ENCODE measurements at places on chromosomes 6 and 20. TPM values are rescaled to one million over a fixed set of nuclear protein-coding genes. Genes with fewer than 3 reads are reported as not detected.

DNA sequence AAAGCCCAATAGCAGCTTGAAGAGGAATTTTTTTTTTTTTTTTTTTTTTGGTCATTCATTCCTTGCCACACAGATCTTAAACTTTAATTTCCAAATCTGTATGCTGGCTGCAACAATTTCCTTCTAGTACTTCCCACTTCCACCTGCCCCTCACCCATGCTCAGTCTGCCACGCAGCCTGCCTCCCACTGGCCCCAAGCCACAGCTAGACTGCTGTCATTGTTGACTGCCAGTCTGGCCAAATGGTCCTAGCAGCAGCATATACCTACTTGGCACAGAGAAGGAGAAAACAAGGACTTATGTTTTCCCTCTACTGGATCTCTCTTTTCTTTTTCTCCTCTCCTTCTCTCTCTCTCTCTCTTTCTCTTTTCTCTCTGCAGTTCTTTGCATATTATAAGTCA, 118.3 kb upstream of the HEY2 start:
- no peak for DNase-seq

The RIPPLY2 gene
- total RNA-seq, result not detected

DNA sequence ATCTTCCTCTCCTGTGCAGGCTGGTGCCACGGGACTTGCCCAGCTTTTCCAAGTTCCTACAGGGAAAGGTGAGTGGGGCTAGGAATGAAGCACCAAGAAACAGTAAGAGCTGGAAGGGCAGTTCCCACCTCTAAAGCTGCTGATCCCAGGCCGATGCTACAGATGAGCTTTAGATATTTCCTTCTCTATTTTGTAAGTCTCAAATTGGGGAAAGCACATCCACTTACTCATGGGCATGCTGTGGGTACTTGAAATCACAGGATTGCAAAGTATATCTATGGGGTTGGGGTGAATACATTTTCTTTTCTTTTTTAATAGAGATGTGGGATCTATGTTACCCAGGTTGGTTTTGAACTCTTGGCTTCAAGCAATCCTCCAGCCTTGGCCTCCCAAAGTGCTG, 3.1 kb downstream of the ZBTB2 start:
- no peak for DNase-seq

DNA sequence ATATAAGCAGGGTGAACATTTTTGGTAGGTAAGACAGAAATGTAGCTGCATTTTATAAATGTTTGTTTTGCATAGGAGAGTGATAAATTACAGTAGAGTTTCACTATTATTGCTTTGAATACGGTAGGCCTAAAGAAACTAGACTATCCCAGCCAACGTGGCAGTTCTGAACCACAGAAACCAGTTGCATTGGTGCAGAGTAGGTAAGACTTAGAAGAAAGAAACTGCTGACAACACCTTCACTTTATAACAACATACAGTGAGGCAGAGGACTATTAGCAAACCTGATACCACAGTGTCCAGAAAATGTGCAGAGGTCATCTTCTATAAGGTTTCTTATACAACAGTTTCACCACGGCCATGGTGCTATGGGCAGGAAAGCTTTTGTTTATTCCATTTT, 566.1 kb downstream of the KIF16B start:
- DNase-seq, result no peak

GRCh38 chr20:9225879-9226278, 157.0 kb downstream of the PLCB4 start:
- no peak for DNase-seq

The ZNF311 gene
- total RNA-seq, result 0.40 TPM

DNA sequence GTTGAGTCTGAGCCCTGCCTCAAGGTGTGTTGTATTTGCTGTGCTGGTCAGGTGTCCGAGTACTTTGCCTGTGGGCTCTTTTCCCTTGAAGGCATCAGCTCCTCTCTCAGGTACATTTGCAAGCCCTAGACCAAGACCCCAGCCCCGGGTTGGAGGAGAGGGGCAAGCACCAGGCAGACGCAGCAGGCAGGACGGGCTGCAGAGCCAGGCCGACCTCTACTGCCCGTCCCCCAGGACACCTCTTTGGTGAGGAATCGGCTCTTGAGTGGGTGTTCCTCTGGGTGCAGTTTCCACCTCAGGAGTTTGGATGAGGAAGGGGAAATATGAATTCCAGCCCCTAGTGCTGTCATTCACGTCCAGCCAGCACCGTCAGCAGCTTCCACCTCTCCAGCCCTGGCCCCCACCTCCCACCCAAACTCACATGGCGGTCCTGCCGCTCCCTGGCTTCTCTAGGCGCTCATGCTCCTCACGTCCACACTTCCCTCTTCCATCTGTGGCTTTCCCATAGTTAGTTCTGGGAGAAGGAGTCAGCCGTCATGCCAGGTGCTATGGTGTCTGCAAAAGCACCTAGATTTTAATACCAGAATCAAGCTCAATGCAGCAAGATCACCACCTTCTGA, 183.9 kb downstream of the DLL1 start:
- no peak for DNase-seq

The SLA2 gene
- 131 TPM for total RNA-seq

- DNase-seq, result no peak
These were observed 5.2 kb upstream of the TP53RK start for GRCh38 chr20:46694484-46694883.

The COL12A1 gene
- not detected for total RNA-seq

The GPSM3 gene
- 216 TPM for total RNA-seq

The OPRM1 gene
- not detected for total RNA-seq

DNA sequence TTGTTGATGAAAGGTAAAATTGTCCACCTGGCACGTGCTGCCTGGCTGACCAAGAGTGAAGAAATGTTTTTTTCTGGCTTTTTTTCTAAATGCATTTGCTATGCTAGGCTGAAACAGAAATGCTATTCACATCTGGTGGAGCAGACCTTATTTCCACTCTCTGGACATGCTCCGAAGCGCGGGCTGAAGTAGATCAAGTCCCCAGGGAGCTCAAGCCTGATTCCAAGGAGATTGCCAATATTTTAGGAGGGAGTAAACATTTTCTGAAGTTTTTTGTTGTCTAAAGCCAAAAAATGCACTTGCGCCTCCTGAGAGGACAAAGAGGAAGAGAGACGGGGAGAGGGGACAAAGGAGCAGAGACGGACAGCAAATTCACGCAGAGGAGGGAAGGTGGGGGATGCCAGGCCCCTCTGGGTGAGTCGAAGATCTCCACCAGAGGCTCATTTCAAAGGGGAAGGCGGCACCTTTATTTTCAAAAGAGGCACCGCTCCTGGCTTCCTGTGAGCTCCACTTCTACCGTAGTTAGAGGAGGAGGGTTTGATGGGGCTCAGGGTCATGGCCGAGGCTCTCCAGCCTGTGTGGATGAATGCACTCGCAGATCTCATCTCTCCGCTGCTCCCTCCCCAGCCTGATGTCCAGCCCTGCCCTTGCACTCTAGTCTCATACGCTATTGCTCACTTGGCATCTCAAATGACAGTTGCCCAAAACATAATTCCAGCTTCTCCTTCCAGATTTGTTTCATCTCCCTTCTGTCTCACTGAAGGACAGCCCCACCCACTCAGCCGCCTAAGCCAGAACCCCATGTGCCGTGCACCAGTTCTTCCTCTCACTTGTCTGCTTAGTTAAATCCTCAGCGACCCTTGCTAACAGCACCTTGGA, 23.1 kb upstream of the SMOC2 start:
- DNase-seq, result no peak

DNA sequence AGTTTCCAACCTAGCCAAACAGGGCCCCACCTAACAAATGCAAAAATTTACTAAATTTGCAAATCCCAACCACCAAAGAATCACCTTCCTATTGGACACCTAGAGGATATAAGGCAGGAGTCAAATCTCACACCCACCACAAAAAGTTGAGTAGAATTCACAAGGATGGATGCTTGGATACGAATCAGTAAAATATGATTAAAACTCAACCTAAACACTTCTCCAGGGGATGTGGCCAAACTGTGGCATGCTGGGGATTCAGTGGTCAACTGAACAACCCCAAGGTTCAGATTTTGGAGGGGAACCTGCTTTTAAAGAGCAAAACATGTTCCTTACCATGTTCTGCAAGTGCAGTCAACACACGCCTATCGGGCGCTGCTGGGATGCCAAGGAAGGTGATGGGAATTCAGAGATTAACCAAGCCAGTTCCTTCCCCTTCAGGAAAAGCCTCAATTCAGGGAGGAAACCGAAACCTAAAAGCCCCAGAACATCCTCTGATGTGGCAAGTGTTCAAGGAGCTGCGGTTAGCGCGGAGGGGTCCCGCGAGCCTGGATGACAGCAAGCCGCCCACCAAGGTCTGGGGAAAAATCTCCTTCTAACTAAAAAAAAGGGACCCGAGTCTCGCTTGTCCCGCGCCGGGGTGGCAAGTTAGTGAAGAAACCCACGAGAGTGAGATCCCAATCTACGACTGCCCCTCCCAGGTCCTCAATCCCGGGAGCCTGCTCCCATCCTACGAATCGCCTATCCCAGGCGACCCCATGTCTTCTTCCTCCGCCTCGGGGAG, 902 bp downstream of the SAMHD1 start:
- peak; percentile 72 for DNase-seq

The WFDC12 gene
- total RNA-seq, result not detected

DNA sequence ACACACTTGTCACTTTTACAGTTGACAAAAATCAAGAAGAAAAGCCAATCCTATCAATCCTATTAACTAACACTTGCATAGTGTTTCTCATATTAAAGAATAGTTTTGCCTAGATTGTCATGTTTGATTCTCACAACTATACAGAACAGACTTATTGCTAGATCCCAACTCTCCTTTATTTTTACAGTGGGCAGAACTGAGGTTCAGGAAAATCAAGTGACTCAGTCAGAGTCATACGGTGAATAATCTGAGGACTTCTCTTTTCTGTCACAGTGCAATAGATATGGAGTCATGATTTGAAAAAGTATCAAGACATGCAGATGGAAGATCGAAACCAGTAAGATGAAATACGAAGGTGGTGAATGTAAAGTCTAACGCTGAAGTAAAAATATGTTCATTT, 195.1 kb upstream of the CITED2 start:
- no peak for DNase-seq

The BPI gene
- total RNA-seq, result not detected

- DNase-seq, result peak; percentile 65
These were observed 92.7 kb upstream of the SIRPA start for GRCh38 chr20:1802385-1803060.

- no peak for DNase-seq
These were observed 174.0 kb downstream of the RNF144B start for GRCh38 chr6:18561037-18561750.

- DNase-seq, result no peak
These were observed 4.7 kb downstream of the CITED2 start for GRCh38 chr6:139369568-139370282.

The CYP39A1 gene
- not detected for total RNA-seq

Data from activated CD8-positive, alpha-beta T cell treated with anti-CD3 and anti-CD28 coated beads, Interleukin-2, amount 10 ng/mL, durations not matched to agents 7 days and 5 days (primary cell).